ENCODE measurements at places on chromosomes 3 and 15. TPM values are rescaled to one million over a fixed set of nuclear protein-coding genes. Genes with fewer than 3 reads are reported as not detected.

- no peak overlapping the region for H3K27ac ChIP-seq
- H3K4me1 ChIP-seq = no peaks in the 10 kb centered on the region
- no peak for DNase-seq
- no peaks in the 10 kb centered on the region for H3K27me3 ChIP-seq
- H3K36me3 ChIP-seq = peaks cover 25% of the 10 kb centered on the region
- no peak overlapping the region for H3K4me3 ChIP-seq
Observed at GRCh38 chr3:33505027-33505426, 64.8 kb upstream of the UBP1 start.

DNA sequence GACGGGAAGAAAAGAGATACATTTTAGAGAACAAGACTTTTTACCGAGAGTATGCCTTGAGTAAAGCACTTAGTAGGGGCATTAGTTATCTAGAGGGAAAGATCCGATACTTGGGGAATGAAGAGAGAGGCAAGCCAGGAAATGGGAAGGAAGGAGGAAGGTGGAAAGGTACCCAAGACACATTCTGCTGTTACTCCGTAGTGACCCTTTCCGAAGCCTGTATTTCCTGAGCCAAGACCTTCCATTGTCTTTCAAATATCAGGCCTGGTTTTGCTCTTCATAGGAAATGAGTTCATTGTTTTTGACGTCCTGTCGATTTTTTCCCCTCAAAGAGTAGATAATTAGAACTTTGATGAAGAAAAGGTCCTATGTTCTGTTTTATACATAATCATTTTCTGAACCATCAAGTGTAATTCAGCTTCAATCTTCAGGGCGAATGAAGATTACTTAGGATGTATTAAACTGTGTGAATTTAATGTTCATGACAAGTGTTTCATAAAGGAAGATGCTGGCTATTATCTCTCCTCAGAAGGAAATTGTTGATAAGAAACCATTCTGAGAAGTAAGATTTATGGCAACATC is 95.7 kb downstream of the PPM1L start:
- no peaks in the 10 kb centered on the region for H3K27me3 ChIP-seq
- no peak for DNase-seq
- no peaks in the 10 kb centered on the region for H3K4me1 ChIP-seq
- H3K27ac ChIP-seq = no peak overlapping the region
- H3K36me3 ChIP-seq = no peaks in the 10 kb centered on the region

MORC1 gene
- total RNA-seq = not detected

GRCh38 chr3:73415118-73415517 is 209.6 kb downstream of the PDZRN3 start:
- H3K4me1 ChIP-seq = peaks cover 8% of the 10 kb centered on the region
- no peaks in the 10 kb centered on the region for H3K36me3 ChIP-seq
- H3K4me3 ChIP-seq = no peak overlapping the region
- DNase-seq = no peak
- H3K27ac ChIP-seq = no peak overlapping the region

GRCh38 chr3:113270068-113270467 is 58.7 kb downstream of the BOC start:
- H3K4me1 ChIP-seq = peaks cover 70% of the 10 kb centered on the region
- H3K27me3 ChIP-seq = no peaks in the 10 kb centered on the region
- peak overlapping the region; percentile 85 for H3K27ac ChIP-seq
- peak; percentile 91 for DNase-seq

CLDN18 gene
- not detected for total RNA-seq

GRCh38 chr3:182491577-182491976 is 301.7 kb upstream of the ATP11B start:
- no peak overlapping the region for H3K4me3 ChIP-seq
- no peaks in the 10 kb centered on the region for H3K4me1 ChIP-seq
- no peaks in the 10 kb centered on the region for H3K27me3 ChIP-seq

GRCh38 chr3:71358243-71358642 is 225.3 kb downstream of the FOXP1 start:
- H3K27ac ChIP-seq = no peak overlapping the region
- H3K4me1 ChIP-seq = no peaks in the 10 kb centered on the region
- no peaks in the 10 kb centered on the region for H3K27me3 ChIP-seq
- no peak for DNase-seq

DNA sequence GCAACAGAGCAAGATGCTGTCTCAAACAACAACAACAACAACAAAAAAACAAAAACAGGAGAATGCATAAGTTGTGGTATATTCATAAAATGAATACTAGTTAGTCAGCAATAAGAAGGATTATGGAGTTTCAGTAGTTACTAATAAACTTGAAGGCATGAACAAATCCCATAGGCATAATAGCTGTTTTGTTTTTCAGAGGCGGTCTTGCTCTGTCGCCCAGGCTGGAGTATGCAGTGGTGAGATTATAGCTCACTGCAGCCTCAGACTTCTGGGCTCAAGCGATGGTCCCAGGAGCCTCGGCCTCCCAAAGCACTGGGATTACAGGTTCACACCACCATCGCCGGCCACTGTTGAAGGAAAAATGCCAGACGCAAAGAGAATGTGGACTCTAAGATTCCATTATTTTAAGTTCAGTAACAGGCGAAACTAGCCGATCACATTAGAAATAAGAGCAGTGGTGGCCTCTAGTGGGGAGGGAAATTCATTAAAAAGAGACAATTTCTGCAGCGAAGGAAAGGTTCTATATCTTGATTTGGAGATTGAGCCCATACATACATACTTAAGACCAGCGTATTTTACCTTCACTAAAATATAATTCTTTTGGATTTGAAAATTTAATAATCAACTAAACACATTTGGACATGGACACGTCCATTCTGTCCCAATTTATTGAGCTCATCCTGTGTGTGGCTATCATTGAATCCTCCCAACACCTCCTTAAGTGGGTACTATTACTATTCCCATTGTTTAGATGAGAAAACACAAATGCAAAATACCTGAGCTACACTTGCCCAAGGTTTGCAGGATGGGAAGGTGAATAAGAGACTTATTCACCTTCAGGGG is 27.4 kb upstream of the HDAC11 start:
- H3K27ac ChIP-seq = no peak overlapping the region
- peak; percentile 81 for DNase-seq
- H3K4me1 ChIP-seq = peaks cover 10% of the 10 kb centered on the region
- no peak overlapping the region for H3K4me3 ChIP-seq

GP9 gene
- 0.40 TPM for total RNA-seq

GRCh38 chr15:68310178-68310803 is 32.7 kb downstream of the FEM1B start:
- H3K27ac ChIP-seq = peak overlapping the region; percentile 74
- peaks cover 42% of the 10 kb centered on the region for H3K4me1 ChIP-seq
- H3K27me3 ChIP-seq = peaks cover 3% of the 10 kb centered on the region
- DNase-seq = peak; percentile 77

- H3K36me3 ChIP-seq = no peaks in the 10 kb centered on the region
- peaks cover 15% of the 10 kb centered on the region for H3K4me1 ChIP-seq
- DNase-seq = no peak
Observed at GRCh38 chr15:74725845-74726773, 781 bp upstream of the CYP1A1 start.

DNA sequence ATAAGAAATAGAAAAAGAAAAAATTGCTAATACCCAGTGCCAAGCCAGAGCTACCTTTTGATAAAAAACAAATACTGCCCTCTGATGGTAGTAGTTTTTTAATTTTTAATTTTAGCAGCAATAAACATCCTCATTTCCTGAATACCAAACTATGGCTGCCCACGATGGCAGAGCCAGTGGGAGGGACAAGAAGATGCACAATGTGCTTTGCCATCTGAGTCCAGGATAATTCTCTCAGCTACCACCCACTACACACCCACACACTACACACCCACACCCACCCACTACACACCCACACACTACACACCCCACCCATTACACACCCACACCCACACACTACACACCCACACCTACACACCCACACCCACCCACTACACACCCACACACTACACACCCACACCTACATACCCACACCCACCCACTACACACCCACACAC is 17.8 kb downstream of the CEP19 start:
- H3K27me3 ChIP-seq = no peaks in the 10 kb centered on the region
- no peak overlapping the region for H3K27ac ChIP-seq
- H3K36me3 ChIP-seq = no peaks in the 10 kb centered on the region
- no peak overlapping the region for H3K4me3 ChIP-seq
- H3K4me1 ChIP-seq = no peaks in the 10 kb centered on the region

DNA sequence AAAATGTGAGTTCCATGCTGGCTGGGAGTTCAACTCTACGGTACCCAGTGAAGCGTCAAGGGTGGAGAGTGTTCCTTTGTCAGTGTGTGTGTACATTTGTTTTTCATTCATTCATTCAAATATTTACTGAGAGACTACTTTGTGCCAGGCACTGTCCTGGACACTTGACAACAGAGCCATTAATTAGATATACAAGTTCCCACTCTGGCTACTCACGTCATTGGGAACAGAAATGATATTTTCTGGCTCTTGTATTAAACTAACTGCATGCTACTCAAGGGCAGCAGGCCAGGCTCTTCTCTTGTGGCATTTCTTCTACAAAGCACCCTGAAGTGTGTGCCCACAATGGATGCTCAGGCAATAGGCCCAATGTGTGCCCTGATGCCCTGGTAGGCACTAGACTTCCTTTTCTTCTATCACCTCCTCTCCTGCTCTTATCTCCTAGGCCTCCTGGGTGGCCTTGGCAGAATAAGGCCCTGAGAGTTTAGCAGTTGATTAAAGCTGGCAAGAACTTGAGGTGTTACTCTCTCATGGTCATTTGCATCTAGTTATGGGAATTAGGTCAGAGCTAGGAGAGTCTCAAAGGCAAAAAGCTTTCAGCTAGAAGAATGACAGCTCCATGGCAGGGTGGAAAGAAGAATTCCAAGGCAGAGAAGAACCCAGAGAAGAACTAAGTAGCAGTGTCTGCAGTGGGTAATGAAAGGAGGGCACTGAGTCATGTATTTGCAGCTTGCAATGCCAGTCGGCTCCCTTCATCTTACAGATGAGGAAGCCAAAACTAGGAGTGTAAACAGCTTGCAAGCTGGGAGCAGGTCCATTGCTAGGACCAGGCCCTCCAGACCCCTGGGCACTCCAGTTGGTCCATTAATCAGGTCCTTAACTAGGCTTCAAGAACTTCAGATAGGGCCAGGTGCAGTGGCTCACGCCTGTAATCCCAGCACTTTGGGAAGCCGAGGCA is 14.0 kb upstream of the SMAD3 start:
- DNase-seq = no peak
- H3K27me3 ChIP-seq = no peaks in the 10 kb centered on the region
- H3K4me3 ChIP-seq = no peak overlapping the region
- no peaks in the 10 kb centered on the region for H3K4me1 ChIP-seq
- no peaks in the 10 kb centered on the region for H3K36me3 ChIP-seq

- H3K4me1 ChIP-seq = no peaks in the 10 kb centered on the region
- H3K27me3 ChIP-seq = no peaks in the 10 kb centered on the region
- no peak overlapping the region for H3K4me3 ChIP-seq
- H3K27ac ChIP-seq = no peak overlapping the region
- no peak for DNase-seq
Observed at GRCh38 chr3:30488070-30488756, 118.2 kb upstream of the TGFBR2 start.

- no peaks in the 10 kb centered on the region for H3K36me3 ChIP-seq
- H3K27ac ChIP-seq = no peak overlapping the region
- no peak overlapping the region for H3K4me3 ChIP-seq
Observed at GRCh38 chr15:79357566-79357965, 46.7 kb downstream of the TMED3 start.

SCAMP5 gene
- 2.0 TPM for total RNA-seq

SH3GL3 gene
- total RNA-seq = 8.6 TPM

CAND2 gene
- total RNA-seq = 27.2 TPM

DNA sequence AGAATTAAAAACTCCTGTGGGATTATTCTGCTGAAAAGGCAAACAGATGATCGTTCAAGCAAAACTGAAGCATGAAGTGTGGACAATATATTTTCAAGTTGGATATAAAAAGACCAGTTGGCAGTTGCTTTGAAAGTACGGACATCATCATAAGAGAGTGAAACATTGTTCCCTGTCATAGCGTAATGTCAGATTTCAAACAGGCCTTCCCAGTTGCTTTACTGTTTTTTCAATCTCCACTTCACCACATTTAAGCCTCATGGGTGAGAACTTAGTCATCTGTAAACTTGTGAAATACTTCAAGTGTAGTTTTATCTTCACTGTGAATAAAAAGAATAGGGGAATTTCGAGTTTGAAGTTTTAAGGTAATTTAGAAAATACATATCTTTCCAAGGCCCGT is 435.1 kb upstream of the CNTN3 start:
- DNase-seq = peak; percentile 68

GRCh38 chr3:114259566-114259965 is 22.2 kb upstream of the ZNF80 start:
- no peak overlapping the region for H3K27ac ChIP-seq
- no peaks in the 10 kb centered on the region for H3K36me3 ChIP-seq
- DNase-seq = no peak
- H3K27me3 ChIP-seq = no peaks in the 10 kb centered on the region

GRCh38 chr3:32437896-32438295 is 46.2 kb downstream of the CMTM7 start:
- peaks cover 6% of the 10 kb centered on the region for H3K4me1 ChIP-seq
- H3K27ac ChIP-seq = no peak overlapping the region
- H3K27me3 ChIP-seq = no peaks in the 10 kb centered on the region

MYZAP gene
- 2.9 TPM for total RNA-seq

DNA sequence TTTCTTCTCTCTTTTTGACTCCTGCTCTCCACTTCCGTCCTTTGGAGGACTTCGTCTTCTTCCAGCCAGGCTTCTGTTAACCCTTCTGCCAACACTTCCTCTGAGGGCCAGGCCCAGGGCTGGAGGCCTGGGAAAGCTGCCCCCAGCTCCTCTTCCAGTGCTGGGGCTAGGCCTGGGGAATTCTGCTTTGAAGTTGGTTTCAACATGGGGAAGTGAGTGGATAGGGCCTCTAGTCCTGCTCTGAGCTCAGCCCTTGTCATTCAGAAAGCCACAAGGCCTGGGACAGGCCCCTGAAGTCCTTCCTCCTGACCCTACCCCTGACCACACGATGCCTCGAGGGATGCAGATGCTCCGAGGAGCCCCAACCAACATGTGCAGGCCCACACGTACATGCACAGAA is 53.9 kb upstream of the HERC1 start:
- no peaks in the 10 kb centered on the region for H3K27me3 ChIP-seq
- peak; percentile 47 for DNase-seq
- H3K36me3 ChIP-seq = no peaks in the 10 kb centered on the region

DNA sequence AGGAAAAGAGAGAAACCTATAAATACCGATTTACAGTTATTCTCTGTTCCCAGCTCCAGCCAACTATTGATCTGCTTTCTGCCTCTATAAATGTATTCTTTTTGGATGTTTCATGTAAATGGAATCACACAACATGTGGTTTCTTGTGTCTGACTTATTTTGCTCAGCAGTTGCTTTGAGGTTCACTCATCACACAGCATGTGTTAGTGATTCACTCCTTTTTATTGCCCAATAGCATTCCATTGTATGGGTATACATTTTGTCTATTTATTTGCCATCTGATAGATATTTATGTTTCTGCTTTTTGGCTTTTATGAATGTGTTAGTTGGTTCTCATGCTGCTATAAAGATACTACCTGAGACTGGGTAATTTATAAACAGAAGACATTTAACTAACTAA is 23.6 kb downstream of the CCR1 start:
- H3K4me3 ChIP-seq = no peak overlapping the region
- no peak overlapping the region for H3K27ac ChIP-seq
- no peak for DNase-seq
- no peaks in the 10 kb centered on the region for H3K4me1 ChIP-seq

- H3K36me3 ChIP-seq = no peaks in the 10 kb centered on the region
- H3K27ac ChIP-seq = no peak overlapping the region
- no peak overlapping the region for H3K4me3 ChIP-seq
- peak; percentile 77 for DNase-seq
Observed at GRCh38 chr3:118628704-118629341, 405.8 kb downstream of the IGSF11 start.

POLQ gene
- 2.7 TPM for total RNA-seq

Data from muscle of leg (tissue), 16 donors.